ENCODE measurements at places on chromosomes 2 and 18.

DNA sequence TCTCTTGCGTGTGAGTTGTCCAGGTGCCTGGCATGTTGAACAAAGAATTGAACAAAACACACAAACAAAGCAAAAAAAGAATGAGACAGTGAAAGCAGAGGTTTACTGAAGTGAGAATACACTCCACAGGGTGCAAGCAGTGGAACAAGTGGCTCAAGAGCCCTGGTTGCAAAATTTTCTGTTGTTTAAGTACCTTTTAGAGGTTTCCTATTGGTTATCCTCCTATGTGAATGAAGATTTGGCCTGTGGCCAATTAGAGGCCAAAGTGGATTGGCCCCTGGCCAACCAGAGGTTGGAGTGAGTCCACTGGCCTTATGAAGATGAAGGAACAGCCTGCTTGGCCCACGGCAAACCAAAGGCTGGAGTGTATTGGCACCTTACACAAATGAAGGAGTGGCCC, 1188.5 kb upstream of the NRXN1 start:
- no peak for DNase-seq

DNA sequence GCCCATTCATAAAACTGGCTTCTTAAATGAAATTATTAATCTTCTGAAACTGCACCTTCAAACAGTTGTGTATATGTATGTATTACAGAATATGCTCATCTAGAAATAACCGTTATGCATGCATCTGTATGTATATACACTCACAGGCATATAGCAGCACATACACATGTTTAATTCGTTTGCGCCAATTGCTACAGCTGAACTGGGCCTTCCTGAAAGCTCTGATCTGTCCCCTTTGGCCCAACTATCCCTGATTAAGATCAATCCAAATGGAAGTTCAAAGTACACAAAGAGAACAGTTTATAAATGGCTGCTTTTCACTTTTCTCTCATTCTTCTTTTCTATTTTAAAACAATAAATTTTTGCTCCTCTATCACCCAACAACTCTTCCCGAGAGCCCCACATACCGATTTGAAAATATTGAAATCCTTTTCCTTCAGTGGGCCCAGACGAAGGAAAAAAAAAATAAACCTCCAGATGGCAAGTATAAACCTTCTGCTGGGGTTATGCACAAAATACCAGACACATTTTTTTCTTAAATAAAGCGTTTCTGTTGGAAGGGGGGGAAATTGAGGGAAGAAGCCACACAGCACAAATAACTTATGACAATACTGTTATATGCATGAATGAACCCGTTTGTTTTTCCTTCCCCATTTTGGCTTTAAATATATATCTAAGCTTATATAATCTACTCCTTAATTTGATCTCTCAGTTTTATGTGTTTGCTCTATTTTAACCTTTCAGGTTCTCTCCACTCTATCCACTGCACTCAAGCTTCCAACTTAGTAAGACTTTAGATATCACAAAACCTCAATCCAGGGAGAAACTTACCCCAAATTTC, 267.3 kb downstream of the TCF4 start:
- DNase-seq: no peak

GRCh38 chr2:104444889-104445288, 409.0 kb upstream of the POU3F3 start:
- DNase-seq: no peak

- no peak for DNase-seq
These were observed 1146.9 kb upstream of the NRXN1 start for GRCh38 chr2:52178845-52179244.

DNA sequence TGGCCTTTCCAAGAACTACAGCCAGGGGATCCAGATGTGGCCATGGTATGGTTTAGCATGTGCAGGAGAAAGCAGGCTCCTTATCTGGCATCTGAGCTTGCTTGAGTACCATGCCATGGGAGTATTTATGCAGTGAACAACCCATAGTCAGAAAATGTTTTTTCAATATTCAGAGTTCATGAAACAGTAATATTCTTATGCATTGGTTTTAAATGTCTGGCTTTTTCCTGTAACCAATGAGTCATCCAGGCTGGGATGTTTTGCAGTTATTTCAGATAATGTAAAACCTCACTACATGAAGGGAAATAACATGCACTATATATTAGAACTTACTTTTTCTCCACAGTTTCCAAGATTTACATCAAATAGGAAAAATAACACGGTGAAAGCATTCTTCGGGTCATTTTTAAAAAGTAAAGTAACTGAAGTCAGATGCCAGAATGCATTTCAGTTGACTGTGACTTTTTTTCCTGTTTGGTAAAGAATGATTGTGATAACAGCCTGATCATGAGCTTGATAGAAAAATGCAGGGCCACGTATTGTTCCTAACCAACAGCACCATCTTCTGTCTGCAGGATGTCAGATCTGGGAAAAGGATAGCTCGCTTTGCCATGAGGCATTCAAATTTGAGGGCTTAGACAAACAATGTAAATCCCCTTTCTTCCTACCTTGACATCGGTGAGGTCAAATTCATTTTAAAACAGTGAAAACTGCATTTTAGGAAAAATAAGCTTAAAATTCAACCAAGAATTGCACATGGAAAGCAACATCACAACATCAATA, 152.8 kb downstream of the DSC3 start:
- DNase-seq: no peak

DNA sequence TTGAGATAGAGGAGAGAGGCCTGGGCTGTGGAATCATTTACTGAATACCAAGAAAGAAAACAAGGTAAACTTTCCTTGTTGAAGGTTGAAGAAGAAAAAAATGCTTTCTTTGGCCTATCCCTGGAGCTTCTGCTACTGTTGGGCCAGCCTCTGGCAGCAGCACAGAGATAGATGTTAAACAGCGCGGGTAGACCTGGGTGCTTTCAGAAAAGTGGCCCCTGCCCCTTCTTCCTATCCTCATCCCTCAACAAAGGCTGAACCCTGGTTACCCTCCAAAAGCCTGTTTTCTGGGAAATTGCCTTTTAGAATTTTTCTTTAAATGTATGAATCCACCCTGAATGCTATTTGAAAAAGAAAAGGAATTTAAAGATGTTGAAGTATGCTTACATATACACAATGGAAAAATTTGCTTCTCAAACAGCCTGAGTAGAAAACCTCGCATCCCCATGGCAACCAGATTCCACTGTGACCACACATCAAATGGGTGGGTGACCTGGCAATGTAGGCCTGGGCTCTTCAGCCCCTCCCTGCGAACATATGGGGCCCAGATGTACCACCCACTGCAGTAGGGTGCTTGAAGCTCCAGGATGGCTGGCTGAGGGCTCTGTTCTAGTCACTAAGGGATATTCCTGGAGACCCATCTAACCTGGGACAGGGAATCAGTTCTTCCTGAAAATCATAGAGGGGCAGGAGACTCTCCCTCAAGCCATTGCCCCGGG, 23.4 kb upstream of the CHRNA1 start:
- DNase-seq: no peak

GRCh38 chr2:60775048-60775639, 19.1 kb downstream of the PAPOLG start:
- DNase-seq: no peak

- DNase-seq: no peak
These were observed 42.0 kb upstream of the EML6 start for GRCh38 chr2:54681416-54681815.

- DNase-seq: no peak
These were observed 64.5 kb downstream of the ZFP36L2 start for GRCh38 chr2:43161650-43162510.

DNA sequence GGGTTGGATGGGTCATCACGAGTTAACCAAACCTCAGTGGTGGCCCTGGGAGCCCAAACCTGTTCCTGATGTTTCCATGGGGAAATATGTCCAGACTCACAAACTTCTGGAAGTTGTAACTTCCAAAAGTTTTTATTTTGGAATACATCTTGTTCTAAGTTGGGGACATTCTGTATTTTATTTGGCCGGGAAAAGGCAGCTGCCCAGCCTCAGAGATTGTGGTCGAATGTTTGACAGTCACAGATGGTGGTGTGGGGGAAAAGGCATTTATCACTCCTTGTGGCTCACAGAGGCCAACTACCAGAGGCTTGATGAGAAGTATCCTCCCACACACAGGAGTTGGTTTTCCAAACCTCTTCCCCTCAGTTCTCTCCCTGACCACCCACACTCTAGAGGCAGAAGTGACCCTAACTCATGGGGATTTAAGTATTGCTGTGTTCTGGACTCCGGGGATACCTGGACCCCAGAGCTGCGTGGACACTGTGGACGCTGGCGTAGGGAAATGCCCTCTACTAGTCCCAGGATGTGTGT, 124.7 kb upstream of the PPP1CB start:
- no peak for DNase-seq

GRCh38 chr2:3305952-3306351, 71.7 kb downstream of the EIPR1 start:
- DNase-seq: no peak

DNA sequence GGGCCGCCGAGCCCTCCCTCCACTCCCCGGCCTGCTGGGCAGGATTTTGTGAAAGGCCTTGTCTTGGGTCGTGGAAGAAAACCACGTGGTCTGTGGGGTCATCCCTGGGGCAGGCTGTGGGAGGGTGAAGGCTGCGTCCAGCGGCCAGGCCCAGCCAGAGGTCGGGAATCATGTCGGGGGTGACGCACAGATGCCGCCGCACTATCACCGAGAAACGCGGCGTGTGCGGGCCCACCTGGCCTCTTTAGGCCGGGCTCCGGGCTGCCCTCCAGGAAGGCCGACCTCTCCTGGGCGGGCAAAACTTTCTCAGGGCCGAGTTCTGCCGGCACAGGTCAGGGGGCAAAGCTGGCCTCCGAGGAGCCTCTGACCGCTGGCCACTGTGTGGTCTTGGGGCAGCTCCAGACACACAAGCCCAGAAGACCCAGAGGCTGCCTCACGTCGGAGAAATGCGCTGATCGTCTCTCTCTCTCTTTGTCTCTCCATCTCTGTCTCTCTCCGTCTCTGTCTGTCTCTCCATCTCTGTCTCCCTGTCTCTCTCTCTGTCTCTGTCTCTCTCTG, 28.4 kb downstream of the NFATC1 start:
- no peak for DNase-seq

GRCh38 chr2:179335732-179336131, 71.1 kb upstream of the SESTD1 start:
- DNase-seq: no peak
